ENCODE measurements at places on chromosomes 4 and X.

- DNase-seq = no peak
Measured at GRCh38 chr4:124757126-124757525, 44.6 kb upstream of the ANKRD50 start.

DNA sequence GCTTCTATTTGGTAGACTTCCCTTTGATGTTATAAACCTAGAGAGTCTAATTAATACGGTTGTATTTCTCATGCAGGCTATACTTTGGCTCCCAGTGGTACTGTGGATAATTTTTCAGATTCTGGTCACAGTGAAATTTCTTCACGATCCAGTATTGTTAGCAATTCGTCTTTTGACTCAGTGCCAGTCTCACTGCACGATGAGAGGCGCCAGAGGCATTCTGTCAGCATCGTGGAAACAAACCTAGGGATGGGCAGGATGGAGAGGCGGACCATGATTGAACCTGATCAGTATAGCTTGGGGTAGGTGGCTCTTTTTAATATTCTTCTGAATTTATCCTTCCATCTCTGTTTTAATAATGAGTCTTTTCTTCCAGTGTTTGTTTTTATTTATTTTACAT is 249.7 kb downstream of the RAPGEF2 start:
- no peak for DNase-seq

DNA sequence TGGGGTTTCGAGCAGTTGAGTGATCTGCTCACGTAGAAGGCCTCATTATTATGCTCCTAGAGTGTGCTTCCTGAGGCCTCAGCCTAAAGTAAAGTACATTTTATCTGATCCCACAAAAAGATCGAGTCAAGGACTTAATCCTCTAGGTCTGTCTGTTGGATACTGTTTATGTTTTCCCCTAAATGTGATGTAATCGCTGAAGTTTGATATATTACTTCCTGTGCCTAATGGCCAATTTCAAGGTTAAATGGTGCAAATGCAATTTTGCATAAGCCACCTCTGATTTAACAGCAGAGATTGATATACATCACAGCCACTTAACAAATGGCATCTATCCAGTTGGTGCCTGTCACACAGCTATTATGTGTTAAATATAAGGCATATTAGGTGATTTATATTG is 19.4 kb upstream of the SERTM2 start:
- DNase-seq = no peak

- DNase-seq = no peak
Measured at GRCh38 chr4:112979881-112980421, 69.5 kb upstream of the ANK2 start.

DNA sequence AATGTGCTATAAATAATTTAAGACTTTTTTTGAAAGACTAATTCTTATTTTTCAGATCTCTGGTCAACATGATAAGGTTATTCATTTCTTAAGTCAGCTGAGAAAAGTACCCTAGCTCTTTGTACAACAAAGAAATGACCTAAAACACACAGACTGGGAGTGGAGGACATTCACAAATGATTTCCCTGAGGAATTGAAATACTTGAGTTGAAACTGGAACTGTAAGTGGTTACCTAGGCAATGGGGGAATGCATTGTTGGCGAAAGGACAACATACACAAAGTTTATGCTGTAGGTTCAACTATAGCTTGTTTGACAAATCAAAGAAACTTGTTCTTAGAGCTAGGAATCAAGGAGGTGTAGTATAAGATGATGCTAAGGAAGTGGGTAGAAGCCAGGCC is 915.5 kb downstream of the FAT4 start:
- no peak for DNase-seq

DNA sequence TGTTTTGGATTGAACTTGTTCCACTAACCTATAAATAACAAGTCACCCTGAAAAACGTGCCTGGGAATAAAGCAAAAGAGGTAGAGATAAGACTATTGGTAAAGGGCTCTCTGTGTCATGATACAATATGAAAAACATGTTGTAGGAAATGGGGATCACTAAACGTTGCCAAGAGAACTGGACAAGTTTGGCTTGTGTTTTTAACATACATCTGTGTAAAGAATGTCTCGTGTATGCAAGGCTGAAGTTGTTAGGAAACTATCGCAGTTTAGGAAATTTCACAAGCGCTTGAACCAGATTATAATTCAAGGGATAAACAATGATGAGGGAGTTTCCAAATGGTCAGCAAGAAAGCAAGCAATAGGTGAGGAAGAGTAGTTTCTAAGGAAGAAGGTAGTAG is 655.8 kb downstream of the PCDH7 start:
- no peak for DNase-seq

GRCh38 chrX:100350704-100351489 is 59.2 kb downstream of the PCDH19 start:
- DNase-seq = no peak

DNA sequence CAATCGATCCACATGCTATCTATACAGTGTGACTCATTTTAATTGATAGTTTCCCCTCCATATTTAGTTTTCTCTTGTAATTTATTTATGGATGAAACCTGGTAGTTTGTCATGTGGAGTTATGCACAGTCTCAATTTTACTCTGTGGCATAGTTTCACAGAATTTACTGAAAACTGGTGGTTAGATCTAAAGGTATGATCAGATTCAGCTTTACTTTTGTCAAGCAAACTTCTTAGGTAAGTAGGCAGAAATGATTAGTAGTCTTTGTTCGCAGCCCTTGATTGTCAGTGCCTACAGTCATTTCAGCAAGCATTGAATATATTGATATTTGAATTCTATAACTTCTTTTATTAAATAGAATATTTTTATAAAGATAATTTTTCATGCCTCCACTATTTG is 2.5 kb downstream of the ADD1 start:
- no peak for DNase-seq

DNA sequence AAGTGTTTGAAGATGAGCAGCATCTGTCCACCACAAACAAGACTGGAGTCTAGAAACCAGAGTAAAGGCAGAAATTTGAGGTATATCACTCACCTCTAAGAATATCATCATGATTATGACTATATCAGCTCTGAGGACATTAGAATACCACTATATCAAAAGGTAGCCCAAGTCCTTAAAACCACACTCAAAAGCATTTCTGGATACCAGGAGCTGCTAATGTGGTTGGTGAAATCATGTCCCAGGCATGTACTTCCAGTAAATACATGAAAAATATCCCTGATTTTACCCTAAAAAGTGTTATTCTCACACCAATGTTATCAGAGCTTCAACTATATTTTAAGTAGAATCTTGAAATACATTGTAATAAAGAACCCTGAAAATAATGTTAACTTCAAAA is 136.3 kb upstream of the SMAD1 start:
- DNase-seq = no peak

DNA sequence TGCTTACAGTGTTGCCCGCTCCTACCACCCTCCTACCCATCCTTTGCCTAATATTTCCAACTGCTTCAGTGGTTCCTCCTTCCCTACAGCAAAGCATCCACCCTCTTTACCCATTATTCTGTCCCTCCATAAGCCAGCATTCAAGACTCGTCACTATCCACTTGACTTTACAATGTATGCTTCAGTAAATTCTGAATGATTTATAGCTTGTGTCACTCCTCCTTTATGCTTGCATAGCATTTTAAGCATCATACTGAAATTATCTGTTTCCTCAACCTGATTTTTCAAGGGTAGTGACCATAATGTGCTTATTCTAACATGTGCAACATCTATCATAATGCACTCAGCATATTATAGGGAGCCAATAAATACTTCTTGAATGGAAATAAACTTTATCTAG is 365.5 kb downstream of the RAB28 start:
- DNase-seq = no peak

DNA sequence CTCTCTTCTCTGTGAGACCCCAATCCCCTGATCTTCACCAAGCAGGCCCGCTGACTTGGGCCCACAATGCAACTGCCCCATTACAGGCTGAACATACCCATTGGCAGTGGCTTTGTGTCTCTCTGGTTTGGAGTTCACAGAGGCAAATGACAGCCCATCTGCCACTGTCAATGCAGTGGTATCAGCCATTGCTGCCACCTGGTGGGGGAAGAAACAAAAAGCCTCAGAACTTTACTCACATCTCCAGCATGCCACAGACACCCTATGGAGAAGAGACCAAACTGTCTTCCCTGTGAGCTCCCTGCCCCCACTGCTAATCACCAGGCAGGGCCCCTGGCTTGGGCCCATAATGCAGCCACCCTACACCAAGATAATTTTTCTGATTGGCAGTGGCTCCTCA is 729.3 kb upstream of the ACTRT1 start:
- peak; percentile 21 for DNase-seq

DNA sequence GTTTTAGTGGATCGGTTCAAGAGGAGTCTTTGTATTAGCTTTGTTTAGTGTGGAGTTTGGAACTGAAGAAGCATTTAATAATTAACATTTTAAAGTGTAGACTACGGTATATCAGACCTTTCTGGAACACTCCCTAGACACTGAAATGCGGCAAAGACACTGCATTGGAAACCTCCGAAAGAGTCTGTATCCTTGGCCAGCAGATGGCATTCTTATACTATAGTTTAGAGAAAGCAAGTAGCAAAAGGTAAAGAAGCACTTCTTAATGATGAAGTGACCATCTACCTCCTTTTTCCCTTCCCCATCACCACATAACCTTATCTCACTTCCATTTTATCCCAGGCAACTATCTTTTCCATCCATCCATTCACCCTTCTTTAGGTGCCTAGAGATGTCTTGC is 7.6 kb downstream of the FABP2 start:
- peak; percentile 26 for DNase-seq

GRCh38 chr4:77154761-77155499 is 2.1 kb upstream of the CCNG2 start:
- DNase-seq = no peak

- DNase-seq = no peak
Measured at GRCh38 chrX:72624194-72624593, 51.6 kb upstream of the HDAC8 start.

DNA sequence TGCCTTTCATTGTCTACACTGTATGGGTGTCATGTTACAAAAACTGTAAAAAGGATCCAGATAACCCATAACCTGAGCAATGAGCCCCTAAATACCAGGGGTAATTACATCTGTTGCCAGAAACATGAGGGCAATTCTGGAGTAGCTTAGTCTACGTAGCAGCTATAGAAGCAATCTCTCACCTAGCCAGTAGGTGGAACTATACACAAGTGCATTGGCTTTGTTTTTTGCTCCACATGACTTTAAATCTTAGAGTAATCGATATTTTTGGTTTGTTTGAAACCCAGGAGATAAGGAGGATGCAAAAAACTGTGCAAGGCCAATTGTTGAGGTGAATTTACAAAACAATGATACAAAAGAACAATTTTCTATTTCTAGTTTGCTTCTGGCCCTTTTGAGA is 57.5 kb downstream of the GPR82 start:
- no peak for DNase-seq

DNA sequence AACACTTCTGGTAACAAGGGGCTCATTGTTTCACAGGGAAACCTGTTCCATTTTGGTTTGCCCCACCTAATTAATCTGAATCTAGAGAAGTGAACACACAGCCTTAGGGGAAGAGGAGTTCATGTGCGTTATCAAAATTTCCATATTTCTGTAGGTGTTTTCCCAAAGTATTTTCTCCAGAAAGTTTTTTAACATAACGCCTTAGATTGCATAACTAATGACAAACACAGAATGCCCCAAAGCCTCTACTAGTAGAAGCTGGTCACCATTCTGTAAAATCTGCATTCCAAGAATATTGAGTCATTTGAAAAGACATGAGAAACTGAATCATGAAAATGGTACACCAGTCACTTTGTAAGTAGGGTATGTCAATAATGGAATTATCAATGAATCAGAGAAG is 41.1 kb downstream of the IL13RA2 start:
- DNase-seq = no peak

DNA sequence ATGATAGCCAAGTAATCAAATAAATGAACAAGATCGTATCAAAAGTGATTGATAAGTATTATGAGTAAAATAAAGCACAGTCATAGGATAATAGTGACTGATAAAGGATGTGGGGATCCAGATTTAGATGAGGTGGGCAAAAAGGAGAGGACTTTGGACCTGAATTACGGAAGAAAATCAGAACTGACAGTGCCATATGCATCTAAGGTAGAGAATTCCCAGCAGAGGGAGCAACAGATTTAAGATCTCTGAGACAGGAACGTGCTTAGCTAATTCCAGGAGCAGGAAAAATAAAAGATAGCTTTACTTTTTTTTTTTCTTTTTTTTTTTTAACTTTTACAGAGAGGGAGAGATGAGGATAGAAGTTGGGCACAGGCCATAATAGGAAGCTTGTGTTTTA is 189.9 kb downstream of the NWD2 start:
- DNase-seq = peak; percentile 2

DNA sequence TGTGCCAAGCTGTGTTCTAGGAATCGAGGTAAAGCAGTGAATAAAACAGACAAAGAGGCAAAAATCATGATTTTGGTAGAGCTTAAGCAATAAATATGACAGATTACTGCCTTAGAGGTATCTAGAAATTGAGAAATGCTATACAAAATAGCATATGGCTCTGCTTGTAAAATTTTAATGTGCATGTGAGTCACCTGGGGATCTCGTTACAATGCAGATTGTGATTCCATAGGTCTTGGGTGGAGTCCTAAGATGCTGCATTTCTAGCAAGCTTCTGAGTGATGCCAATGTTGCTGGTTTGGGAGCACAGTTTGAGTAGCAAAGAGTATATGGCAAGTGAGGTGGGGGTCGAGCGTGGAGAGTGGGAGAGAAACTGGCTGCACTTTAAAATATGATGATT is 697.3 kb upstream of the MAGEB2 start:
- no peak for DNase-seq

DNA sequence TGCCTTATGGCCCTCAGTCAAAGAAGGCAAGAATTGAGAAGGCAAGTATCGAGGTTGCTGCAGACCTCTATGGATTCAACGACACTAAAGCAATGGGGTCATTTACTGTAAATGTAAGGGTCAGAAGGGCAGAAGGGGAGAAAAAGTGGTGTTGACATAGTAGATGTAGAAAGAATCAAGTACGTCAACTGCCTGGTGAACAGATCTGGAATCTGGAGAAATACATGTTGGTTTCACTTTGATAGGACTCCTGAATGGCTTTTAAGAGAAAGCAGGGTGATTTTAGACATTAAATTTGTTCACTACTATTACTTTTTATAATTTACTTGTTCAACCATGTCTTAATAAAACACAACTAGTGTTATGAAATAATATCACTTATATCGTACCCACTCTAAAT is 81.3 kb upstream of the FSTL5 start:
- no peak for DNase-seq

GRCh38 chr4:167111622-167112021 is 122.7 kb downstream of the SPOCK3 start:
- DNase-seq = no peak
